ENCODE measurements at places on chromosomes 5 and 9.

GRCh38 chr5:110625376-110625999 is 101.0 kb downstream of the TMEM232 start:
- DNase-seq = no peak

DNA sequence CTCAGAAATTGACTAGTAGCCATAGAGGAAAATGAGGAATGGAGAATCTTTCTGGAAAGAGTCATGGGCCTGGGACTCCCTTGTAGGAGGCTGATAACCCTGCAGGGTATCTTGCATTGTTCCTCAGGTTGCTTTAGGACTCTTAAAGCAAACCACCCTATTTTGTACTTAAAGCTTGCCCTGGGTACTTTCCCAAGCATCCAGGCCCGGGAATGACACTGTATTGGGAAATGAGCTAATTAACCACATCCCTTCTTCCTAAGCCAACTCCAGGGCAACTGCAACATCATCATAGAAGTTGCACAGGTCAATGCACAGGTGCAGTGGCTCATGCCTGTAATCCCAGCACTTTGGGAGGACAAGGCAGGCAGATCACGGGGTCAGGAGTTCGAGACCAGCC is 55.9 kb downstream of the UGCG start:
- DNase-seq = no peak

DNA sequence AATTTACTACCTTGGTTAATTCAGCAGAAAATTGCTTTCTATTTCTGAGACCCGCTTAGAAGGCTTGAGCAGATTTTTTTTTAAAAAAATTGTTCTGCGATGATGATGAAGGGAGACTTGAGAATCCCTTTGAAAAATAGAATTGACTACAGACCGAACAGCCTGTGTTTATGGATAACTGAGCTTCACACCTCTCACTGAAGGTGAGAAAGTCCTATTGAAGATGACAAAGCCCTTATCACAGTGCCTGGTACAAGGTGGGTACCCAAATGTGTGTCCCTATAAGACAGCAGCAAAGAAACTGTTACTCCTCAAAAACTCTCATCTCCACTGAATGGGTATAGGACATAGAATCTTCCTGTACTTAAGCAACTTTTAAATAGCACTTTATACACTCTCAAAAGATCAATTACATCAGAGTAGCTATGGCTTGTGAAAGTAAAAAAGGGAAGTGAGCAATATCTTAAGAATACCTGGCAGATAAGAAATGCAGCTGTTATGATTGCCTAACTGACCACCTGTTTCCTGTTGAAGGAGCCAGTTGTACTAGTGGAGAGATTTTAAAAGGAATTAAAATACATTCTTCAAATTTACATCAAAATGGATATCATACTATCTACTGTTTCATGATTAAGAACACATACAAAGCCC is 419.7 kb downstream of the CHSY3 start:
- DNase-seq = no peak

DNA sequence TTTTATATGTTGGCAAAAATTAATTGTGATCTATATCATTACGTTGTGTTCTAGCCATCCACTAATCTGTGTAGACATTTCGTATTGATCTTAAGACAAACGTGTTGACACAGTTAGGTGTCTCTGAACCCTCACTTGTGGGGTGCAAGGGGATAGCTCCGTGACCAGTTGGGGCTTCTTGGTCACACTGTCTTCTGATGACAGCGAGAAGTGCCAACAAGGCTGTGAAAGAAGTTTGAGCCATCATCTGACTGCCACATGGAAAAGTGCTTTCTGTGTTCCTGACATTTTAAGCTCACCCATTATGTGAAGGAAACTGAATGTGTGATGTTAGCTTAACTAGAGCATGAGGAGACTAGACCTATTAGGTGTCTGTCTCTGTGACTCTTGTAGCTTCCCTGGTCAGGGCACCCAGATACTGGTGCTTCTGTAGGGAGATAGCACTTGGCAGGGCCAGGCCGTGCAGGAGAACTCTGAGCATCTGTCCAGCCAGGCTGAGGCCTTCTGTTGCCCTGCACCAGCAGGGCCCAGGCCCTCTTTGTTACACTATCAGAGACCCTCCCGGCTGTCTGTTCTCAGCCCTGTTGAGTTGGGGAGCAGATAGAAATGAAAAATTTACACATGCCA is 52.8 kb upstream of the PHF2 start:
- no peak for DNase-seq

- no peak for DNase-seq
These were observed 32.1 kb downstream of the FST start for GRCh38 chr5:53512539-53512938.

DNA sequence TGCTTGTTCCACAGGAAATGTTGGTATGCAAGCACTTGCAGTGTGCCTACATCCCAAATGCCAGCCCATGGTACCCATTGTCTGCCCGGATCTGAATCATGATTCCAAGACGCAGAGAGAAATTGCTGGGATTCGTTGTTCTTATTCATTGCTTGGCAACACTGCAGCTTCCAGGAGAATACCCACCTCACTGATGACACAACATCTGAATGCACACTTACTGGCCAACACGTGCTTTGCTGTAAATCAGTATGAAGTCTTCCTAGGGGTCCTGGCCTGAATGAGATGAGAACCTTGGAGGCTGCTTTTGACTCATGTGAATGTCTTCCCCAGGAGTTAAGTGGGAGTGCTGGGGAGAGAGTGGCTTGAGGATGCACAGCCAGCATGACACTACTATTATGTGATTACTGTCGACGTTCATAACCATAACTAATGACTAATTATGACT is 11.6 kb downstream of the SRD5A1 start:
- DNase-seq = no peak

GRCh38 chr5:120509053-120509452 is 45.0 kb downstream of the PRR16 start:
- DNase-seq = no peak

DNA sequence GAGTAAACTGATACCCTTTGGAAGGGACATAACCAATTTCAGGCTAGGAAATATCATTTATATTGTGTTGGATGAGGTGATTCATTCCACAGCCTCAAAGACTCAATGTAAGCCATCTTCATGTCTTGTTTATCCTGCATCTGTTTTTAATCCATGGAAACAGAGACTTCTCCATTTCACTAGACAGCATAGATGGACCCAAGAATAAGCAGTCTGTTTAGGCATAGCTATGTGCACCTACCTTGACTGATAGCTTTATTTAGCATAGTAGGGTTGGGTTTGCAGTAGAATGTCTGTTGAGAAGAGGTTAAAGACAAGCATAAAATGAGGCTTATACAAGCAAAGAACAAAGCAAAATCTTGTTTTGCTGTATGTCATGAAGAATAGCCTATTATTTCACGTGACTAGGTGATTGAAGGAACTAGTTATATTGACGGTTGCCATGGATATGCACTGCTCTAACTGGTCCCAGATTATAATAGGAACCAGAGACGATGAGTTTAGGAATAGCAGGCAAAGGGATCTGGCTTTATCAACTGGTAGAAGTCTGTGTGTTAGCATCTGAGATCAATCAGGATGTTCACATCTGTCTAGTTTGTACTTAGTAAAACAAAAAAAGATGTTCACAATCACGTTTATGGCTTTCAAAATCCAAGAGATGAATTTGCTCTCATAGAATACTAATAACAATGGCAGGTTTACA is 154.8 kb upstream of the KLF9 start:
- no peak for DNase-seq

DNA sequence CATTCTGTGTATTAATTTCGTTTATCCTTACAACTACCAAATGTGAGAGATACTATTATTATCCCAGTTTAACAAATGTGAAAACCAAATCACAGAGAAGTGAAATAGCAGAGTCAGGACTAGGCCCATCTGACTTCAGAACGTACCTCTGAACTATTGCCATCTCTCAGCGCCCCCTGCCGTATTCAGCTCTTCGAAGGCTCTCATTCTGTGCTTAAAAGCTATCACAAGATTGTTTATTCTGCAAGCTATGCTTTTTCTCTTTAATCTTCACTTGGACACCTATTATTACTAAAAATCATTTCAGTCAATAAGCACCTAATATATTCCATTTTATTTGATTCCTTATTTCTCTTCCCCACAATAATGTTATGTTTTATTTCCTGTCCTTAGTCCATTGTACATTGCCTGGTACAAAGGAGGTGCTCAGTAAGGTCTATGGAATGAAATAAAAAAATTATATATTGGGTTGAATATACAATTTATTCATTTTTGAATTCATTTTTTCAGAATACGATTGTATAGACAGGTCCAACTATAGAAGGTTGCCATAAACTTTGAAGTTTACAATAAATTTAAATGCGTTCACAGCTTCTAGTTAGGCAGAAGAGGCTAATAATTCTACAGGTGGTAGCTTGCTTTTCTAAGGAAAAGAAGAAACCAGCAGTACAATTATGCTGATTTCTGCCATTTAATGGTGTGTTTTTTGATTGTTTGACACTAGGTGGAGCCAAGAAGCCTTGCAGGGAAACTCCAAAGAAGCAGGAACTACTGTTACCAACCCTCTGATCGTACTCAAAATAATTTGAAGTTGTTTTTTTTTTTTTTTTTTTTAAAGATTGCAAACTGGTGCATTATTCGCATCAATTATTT is 202.2 kb upstream of the DMRTA1 start:
- no peak for DNase-seq
